ENCODE measurements at places on chromosomes 3 and 15.

DNA sequence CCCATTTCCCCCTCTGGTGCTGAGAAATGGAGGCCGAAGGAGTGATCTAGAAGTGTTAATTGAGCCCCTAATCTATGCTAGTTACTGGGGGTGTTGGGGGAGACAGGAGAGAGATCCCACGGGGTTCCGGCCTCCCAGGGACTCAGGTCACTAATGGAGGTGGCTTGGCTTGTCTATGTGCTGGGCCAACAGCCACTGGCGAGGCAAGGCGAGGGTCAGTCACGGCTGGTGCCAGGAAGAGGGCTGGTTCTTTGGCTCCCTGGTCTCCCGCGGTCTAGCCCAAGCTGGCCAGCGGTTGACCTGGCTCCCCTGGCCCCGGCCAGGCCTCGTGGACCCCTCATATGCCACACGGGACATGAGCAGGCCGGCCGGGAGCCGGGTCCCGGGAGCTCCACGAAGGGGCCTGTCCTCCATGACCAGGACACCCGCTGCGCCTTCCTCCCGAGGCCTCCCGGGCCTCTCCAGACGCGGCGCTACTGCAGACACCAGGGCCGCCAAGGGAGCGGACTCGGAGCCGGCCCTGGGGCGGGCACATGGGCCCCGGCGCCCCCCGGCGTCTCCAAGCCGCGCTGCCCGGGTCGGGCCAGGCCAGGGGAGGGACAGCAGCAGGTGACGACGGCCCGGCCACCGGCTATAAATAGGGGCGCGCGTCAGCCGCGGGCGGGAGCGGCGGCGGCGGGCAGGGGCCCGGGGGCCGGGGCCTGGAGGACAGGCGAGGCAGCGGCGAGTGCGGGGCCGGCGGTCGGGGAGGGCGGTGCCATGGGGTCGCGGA lies at the start of gene ALPK3:
Gene ALPK3, plus strand, starts transcription at position 663 of the 772 bp plus-strand sequence. Its CDS starts 97 bp downstream, at position 760.
- DNase-seq: no peak

DNA sequence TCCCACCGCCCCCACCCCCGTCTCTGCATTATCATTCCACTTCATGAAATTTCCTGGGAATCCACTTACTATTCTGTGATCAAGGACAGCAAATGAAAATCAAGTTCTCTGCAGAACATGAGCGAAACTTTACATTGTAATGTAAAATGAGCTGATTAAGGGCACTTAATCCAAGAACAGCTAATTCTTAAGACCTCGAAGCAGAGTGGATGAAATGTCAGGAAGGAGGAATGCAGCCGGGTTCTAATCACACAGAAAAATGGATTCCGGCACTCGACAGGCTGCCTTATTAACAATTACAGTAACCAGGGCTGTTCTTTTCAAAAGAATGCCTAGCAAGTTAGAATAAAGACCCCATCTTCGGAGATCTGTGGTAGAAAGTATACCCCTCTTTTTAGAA lies 57.5 kb downstream of the RFTN1 start:
- no peak for DNase-seq

DNA sequence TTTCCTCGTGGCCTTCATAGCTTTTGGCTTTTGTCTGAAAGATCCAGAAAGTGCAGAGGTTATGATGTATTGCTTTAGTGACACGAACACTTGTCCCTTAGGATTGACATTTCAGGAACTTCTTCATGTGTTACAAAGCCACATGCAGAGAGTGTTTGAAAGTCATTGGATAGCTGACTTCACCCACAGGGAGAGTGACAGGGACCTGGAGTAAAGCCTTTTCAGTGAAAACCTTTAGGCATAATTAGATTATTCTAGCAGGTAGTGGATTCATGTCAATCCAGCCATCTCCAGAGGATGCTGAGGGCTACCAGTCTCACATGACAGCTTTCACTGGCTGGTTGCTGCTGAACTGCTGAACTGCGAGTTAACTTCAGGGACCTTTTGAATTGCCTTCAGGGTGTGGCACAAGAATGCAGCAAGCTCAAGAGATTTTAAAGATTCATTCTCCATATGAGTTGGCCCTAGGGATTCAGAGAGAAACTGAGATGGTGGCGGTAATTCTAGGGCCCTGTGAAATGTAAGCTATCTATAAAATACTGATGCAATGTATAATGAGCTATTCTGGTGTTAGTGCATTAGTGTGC lies 267.0 kb upstream of the GOLIM4 start:
- DNase-seq: no peak

DNA sequence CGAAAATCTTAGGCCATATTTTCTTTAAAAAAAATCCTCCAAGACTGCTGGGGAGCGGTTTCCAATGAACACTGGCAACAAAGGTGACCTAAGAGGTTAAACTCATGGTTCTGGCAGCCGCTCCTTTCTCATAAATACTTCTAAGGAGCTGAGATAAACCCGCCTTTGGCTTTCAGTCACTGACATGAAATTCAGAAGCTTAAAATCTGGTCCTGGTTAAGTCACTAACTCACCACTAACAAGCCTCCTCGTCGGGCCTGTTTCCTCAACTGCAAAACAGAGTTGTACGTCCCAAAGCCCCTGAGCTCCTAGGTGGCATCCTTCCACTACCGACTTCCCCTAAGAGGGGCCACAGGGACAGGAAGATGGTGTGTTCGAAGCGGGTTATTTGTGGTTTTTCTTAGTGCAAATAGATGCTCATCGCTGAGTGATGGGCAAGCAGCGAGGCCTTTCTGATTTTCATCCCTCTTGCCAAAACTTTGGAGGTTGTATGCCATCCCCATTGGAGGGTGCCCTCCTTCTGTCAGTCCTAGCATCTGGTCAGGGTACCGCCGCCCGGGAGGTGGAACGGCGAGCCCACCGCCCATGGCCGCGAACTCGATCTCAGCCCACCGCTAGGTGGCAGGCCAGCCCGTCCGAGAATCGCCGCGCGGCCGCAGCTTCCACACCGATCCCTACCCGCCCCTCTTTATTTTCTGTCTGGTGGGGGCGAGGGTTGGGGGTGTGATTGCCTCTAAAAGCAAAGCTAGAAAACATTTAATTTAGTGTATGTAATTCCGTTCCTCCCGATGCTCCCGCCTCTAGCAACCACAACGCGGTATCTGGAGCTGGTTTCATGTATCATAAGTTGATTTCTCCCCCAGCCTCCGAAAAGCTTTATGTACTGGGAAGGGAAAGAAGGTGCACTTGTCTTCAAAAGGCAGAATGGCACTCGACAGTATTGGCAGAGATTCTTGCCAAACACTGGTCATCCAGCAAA lies 4.6 kb downstream of the BCL6 start:
- DNase-seq: peak; percentile 74

- no peak for DNase-seq
Measured at GRCh38 chr3:120778776-120779175, 36.2 kb downstream of the GTF2E1 start.

DNA sequence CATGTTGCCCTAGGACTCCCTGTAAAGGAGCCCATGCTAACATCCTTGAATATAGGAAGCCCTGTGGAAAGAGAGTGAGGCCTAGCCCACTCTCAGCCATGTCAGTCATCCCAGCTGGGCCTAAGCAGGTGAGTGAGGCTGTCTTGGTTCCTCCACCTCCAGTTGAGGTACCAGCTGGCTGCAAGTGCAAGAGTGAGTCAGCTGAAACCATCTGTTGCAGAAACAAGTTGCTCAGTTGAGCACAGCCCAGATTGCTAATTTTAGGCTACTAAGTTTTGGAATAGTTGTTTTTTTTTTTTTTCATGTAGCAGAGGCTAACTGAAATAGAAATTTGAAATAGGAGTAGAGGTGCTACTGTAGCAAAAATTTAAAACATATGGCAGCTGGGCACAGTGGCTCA lies 43.7 kb upstream of the ADPGK start:
- DNase-seq: no peak

- DNase-seq: no peak
Measured at GRCh38 chr3:119170821-119171220, 2.6 kb upstream of the UPK1B start.

DNA sequence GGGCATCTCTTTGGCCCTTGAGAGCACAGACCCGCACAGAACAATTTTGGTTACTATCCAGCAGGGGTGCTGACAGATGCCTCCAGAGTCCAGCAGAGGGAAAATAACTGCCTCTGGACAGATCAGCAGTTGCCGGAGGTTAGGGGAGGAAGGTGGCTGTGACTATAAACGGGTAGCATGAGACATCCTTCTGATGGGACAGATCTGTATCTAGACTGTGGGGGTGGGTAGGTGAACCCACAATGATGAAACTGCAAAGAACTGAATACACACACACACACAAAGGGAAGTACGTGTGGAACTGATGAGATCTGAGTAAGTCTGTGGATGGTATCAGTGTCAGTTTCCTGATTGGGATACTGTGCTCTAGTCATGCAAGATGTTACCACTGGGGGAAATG lies 21.2 kb downstream of the ADAMTS7 start:
- DNase-seq: no peak

- DNase-seq: no peak
Measured at GRCh38 chr3:173865900-173866498, 468.5 kb downstream of the NLGN1 start.

GRCh38 chr3:162643245-162643644 lies 1146.6 kb downstream of the OTOL1 start:
- DNase-seq: peak; percentile 3

DNA sequence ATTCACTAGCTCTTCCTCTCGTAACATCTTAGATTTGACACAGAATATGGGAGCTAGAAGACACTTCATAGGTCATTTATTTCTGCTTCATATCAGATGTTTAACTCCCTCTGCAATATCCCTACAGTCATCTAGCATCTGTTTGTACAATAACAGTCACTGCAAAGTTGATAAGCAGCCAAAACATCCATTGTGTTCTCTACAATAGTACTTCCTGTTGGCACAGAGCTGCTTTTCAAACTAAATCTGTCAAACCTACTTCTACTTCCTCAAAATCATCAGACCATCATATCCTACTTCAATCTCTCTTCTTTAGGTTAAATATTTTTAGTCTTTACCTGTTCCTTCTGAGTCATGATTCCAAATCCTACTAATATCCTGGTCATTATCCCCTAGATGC lies 233.2 kb downstream of the FGF12 start:
- no peak for DNase-seq

- no peak for DNase-seq
Measured at GRCh38 chr3:184764191-184764590, 47.8 kb upstream of the VPS8 start.

DNA sequence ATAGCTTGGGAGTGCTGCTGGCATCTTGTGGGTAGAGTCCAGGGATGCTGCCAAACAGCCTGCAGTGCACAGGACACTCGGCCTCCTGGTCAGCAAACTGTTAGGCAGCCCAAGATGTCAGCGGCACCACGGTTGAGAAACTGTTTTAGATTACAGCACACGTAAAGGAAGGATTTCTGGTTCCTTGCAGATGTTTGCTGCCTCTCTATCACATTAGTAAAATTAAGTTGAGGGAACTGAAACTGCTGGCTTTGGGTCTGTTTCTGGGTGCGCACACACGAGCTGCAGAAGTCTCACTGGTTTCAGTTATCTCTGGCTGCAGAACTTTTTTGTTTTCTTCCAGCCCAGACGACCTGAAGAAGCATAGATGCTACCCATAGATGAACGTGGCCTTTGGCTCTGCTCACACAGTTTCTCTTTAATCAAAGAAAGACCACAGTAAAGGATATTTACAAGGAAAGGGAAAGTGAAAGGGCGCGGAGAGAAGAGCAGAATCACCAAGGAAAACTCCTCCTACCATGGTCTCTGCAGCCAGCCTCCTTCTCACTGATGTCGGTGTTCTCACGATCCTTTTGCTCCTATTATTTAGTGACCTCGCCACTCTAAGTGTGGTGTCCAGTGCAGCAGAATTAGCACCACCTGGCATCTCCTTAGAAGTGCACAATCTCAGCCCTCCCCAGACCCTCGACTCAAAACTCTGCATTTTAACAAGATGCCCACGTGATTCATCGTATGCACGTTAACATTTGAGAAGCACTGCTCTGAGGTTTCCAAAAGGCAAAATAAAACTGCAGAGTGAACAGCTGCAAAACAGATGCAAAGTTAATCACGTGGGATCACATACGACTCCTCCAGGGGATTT lies 50.6 kb upstream of the AKAP13 start:
- DNase-seq: peak; percentile 69

DNA sequence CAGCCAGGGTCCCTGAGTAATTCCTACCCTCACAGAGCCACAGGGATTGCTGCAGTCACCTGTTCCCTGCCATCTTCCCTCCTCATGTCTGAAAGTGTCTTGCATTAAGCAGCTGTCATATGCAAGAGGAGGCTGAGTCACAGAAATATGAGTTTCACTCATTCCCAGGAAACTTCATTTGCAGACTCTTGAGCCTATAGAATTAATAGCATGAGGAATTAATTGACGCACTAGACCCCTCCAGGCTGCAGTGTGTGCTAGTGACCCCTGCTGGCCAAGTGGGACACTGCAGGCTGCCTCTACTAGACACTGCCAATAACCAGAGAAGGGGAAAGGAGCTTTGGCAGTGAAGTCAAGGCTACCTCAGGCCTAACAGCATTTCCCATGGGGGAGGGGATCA lies 50.6 kb upstream of the SLC6A1 start:
- no peak for DNase-seq

- peak; percentile 21 for DNase-seq
Measured at GRCh38 chr3:55879901-55880331, 392.8 kb upstream of the WNT5A start.

DNA sequence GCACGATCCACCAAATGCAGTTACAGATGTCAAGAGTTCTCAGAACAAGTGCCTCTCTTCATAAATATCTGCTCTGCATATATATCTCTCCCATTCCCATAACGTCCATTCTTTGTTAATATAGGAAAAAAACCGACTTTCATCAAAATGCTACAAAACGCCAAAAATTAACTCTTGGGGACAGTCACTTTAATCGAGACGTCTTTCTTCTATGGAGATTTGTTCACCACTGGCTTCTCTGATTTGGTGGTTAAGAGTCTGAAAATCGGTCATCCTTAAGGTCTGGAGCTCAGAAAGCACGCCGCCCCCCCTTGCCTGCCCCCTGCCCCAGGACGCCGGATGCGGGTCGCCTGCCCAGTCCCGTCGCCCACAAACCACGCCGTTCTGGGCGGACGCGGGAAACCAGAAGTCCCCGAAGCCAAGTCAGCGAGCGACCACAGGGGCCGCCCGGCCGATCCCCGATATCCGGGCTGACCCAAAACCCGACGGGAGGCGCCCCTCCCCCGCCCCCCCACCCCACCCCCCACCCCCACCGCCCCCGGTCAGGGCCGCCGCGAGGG lies 252.7 kb downstream of the TJP1 start:
- DNase-seq: no peak

DNA sequence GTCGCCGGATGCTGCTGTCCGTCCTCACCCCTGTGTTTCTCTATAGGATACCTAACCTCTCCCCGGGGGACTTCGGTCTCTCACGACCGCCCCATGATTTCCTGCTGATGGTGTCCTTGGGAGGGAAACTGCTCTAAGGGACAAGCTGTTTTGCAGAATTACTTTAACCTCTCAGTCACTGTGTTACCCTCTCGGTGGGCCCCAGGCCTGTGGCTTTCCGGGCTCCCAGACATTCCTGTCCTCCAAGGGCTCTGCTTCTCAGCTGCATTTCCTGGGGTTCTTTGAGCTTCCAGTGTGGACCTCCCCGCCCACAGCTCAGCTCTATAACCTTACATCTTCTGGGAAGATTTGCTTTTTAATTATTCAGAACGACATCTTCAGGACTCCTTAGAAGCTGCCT lies 40.9 kb downstream of the CHST2 start:
- no peak for DNase-seq

- DNase-seq: no peak
Measured at GRCh38 chr15:67794832-67795574, 30.3 kb upstream of the SKOR1 start.

- DNase-seq: peak; percentile 69
Measured at GRCh38 chr3:122942937-122943827, 84.4 kb downstream of the SEMA5B start.
